ENCODE measurements at places on chromosomes 3 and 15.
A peak's percentile ranks its signal among the peaks of the same experiment; 100 is the strongest.

- no peak for DNase-seq
These were observed 371.5 kb upstream of the GOLIM4 start for GRCh38 chr3:168467115-168467714.

GRCh38 chr3:194298331-194299227, 52.5 kb downstream of the CPN2 start:
- DNase-seq, result no peak

DNA sequence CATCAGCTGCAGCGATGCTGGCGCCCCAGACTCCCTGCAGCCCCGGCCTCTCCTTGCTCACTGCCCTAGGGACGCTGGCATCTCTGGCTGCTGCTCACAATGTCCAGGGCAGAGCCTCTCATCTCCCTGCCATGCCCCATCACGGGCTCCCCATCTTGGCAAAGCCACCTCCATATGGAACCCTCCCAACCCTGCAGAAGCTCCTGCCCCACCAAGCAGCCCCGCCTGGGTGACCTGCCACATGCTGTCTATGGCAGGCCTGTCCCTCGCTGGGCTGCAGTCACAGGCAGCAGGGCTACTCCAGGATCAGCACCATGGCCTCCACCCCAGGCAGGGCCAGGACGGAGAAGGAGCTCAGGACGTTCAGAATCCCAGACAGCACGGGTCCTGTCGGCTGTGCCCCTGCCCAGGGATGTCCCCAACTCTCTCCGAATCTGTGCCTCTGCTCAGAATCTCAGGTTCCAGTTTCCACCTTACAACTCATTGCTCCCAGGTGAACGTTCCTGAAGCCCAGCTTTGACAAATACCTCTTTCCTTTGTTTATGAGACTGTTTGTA, 58.4 kb downstream of the PLXNA1 start:
- DNase-seq, result no peak

DNA sequence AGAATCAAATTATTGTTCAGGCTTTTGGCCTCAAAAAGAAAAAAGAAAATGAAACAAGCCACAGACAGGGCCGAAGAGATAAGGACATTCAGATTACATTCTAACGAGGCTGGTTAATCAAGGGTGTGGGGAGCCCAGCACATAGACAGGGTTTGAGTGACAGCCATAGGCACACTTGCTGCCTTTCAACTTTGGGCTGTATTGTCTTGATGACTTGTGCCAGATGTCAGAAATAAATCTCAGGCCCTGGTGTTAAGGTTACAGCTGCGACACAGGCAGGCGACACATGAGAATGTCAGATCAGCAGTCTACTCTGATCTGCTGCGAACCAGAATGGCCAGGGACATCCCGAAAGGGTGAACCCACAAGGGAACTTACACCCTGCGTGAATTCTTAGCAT, 231.2 kb upstream of the ARRDC4 start:
- no peak for DNase-seq

DNA sequence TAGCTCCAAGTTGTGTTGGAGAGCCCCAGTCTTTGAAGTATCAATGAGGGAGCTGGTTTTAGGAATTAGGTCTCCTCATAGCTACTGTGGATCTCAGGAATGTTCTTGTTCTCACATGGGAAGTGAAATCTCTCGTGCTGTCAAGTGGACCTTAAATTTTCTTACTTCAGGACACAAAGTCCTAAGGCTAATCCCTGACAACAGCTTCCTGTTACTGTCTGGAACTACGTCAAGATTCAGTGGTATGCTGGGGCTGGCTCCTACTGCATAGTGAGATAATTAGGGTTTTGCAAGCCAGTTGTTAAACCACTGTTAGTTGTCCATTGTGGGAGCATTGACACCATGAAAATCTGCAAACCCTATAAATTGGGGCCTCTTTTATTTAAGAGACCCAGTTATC, 22.8 kb downstream of the MESP1 start:
- no peak for DNase-seq

- DNase-seq, result no peak
These were observed 10.1 kb upstream of the SCAP start for GRCh38 chr3:47485812-47486211.

DNA sequence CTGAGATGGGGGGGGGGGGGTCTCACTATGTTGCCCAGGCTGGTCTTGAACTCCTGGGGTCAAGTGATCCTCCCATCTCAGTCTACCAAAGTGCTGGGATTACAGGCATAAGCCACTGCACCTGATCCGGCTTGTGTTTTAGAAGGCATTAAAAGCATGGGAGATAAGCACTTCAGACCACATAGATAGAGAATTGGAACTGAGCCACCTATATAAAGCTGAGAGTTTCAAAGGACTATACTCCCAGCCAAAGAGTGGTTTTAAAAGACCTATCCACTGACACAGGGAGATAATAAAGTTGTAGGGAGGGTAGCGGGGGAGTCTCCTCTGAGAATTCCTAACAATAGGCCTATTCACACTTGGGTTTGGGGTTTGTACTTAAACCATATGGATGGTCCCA, 34.8 kb downstream of the DENND4A start:
- DNase-seq, result no peak

- DNase-seq, result no peak
These were observed 4.8 kb upstream of the SACM1L start for GRCh38 chr3:45684327-45684892.

DNA sequence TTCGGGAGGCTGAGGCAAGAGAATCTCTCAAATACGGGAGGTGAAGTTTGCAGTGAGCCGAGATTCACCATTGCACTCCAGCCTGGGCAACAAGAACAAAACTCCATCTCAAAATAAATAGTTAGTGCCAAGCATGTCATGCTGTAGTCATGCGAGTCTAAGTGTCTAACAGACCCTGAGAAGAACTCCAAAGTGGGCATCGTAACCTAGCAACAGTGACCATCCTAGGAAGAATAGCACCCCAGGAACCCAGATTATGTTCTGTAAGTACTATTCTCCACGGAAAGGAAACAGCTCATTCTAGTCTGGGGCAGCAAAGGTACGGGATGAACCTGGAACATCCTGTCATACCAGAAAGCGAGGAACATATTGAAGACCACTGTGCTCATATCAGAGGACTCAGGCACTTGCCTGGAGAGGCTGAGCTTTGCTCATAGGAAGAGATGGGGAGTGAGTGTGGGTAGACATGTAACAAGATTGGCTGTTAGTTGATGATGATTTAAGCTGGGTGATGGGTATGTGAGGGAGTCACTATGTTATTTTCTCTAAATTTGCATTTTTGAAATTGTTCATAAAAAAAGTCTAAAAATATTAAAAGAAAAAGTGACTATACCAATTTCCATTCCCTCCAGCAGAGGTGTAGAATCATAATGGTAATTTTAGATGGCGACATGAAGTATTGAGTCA, 31.7 kb downstream of the BCL2L10 start:
- no peak for DNase-seq

GRCh38 chr15:60648928-60649679, 170.2 kb upstream of the ICE2 start:
- no peak for DNase-seq

GRCh38 chr3:149936812-149937230, 33.9 kb downstream of the PFN2 start:
- DNase-seq, result peak; percentile 19

DNA sequence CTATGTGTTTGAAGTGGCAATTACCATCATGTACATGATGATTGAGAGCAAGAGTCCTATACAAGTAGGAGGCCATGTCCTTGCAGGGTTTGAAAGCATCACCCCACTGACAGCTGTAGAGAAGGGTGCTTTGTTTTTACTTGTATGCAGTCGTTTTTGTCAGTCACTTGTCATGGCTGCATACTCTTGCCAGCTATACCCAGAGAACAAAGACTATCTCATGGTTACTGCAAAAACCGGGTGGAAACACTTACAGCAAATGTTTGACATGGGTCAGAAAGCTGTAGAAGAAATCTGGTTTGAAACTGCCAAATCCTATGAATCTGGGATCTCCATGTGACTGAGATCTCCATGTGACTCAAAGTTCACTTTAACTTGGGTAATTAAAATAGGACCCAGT, 6.9 kb upstream of the PSMA4 start:
- DNase-seq, result no peak

- no peak for DNase-seq
These were observed 464.0 kb upstream of the CCDC54 start for GRCh38 chr3:106913111-106913698.

GRCh38 chr3:43294975-43295374, 8.6 kb downstream of the SNRK start:
- DNase-seq, result no peak

DNA sequence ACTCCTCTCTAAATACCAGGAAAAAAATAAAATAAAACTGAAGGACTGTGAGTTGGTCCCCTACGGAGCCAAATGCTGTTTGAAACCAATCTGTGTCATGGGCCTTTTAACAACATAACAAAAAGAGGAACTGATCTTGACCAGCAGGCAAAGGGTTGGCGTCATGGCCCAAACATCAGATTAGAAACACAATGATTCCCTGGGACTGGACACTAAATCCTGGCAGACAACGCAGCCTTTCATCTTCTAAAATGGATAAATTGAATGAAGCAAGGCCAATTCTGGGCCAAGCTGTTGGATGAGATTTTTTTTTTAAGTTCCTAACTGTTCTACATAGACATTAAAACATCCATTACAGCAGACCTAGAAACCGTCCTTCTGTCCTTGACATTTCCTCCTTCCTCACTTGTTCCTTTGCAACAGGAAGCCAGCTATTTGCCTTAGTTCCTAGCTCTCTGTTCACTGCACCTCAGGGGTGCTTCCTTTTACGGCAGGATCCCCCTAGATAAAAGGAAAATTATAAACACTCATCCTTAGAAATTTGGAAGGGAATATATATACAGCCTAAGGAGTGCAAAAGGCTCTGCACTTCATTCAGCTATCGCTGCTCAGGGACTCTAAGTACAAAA, 21.6 kb upstream of the TAFA4 start:
- no peak for DNase-seq

DNA sequence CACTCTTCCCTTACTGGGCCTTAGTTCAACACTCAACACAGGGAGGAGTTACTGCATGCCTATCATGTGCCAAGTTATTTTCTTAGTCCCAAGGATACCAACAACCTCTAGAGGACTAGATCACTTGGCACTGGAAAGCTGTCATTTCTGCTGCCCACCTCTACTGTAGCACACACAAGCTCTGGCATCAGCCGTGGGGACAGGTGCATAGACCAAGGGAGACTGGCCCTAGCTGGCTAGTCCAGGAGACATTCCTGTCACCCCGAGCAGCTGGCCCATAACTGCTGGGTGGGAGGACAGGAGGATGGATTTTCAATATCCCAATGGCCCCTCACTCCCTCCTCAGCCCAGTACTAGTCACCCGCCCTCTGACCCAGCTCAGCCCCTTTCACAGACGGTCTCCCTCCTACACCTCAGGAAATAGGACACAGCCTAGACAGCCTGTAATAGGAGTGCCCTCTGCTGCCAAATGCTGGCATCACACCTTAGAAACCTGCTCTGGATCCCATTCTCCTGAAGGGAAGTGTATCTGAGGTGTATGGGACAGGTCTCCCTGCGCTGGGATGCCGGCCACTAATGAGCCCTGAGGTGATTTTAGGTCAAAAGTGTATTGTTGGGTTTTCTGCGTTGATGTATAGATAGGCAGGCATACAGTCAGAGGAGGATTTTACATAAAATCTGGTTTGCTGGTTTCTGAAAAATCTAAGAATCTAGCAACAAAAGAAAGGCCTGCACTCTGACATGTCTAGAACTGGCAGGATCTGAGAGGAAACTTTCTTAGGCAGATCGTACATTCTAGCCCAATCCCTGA, 3.4 kb upstream of the DZIP1L start:
- DNase-seq, result peak; percentile 74

- no peak for DNase-seq
These were observed 597.3 kb downstream of the ZIC1 start for GRCh38 chr3:148006508-148006907.

- no peak for DNase-seq
These were observed 113.8 kb downstream of the C3orf38 start for GRCh38 chr3:88263417-88264100.

DNA sequence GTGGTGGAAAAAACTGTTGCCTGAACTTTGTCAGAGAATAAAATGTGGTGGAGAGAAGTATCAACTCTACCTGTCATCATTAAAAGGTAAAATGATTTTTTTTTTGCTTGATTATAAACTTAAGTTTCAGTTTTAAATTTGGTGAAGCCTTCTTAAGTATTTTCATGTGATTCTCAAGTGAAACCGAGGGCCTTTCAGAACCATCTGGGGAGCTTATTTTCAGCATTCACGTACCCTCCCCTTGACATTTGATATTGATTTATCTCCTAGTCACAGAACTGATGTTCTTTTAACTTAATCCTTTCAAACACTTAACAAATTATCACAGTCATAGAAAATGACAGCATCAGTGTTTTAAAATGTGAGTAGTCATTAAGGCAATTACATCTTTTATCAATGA, 38.5 kb downstream of the HPS3 start:
- no peak for DNase-seq

DNA sequence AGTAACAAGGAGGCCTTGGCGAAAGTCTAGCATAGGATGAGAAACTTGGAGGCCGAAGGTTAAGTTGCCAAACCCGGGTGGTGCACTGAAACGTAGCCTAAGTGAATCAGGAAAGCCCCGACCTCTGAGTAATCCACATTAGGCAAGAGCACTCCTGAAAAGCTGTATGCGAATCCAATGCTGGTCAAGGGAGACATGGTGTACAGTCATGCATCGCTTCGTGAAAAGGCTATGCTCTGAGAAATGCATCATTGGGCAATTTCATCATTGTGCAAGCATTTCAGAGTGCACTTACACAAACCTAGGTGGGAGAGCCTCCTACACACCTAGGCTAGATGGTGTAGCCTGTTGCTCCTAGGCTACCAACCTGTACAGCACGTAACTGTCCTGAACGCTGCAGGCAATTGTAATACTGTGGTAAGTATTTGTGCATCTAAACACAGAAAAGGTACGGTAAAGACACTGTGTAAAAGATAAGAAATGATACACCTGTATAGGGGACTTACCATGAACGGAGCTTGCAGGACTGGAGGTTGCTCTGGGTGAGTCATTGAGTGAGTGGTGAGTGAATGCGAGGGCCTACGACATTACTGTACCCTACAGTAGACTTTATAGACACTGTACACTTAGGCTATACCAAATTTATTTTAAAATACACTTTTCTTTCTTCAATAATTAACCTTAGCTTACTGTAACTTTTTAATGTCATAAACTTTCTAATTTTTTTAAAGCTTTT, 222.5 kb downstream of the SHQ1 start:
- DNase-seq, result no peak

GRCh38 chr3:102790747-102791325, 356.0 kb downstream of the ZPLD1 start:
- DNase-seq, result no peak

- no peak for DNase-seq
These were observed 52.2 kb downstream of the SATB1 start for GRCh38 chr3:18372786-18373405.

Measured in tibial nerve (tissue), 4 donors.